NCI-H345 (cell line): ENCODE measurements at places on chromosomes 11 and 22.

- no peak for DNase-seq
Observed at GRCh38 chr11:12494699-12495098, 117.3 kb downstream of the PARVA start.

DNA sequence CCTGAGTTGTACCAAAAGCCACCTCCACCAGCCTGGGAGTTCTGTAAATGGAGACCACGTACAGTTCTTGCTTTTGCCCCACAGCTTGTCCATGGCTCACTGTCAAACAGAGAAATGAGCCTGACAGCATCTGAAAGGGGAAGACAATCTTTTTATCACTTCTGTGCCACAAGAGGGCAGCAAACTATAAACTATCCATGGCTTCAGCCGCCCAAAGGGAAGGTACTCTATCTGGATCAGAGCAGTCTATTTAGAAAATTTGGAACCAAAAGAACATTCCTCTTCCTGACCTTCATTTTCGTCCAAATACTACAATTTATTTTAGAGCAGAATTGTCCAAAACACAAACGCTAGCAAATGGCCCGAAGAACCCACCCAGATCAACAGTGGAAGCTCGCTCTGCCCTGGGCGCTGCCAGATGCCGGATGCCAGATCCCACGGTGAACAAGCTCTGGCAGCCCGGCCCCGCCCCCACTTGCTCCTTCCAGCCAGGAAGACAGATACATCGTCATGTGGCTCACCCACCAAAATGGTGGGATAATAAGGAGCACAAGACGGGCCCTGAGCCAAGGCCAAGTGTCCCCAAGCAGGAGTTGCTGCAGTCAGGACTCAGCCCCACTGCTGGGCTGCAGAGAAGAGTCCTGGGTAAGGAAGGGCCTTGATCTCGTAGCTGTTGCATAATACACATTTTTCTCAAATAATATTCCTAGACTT, 23.9 kb upstream of the SCGB1A1 start:
- DNase-seq, result peak; percentile 66

DNA sequence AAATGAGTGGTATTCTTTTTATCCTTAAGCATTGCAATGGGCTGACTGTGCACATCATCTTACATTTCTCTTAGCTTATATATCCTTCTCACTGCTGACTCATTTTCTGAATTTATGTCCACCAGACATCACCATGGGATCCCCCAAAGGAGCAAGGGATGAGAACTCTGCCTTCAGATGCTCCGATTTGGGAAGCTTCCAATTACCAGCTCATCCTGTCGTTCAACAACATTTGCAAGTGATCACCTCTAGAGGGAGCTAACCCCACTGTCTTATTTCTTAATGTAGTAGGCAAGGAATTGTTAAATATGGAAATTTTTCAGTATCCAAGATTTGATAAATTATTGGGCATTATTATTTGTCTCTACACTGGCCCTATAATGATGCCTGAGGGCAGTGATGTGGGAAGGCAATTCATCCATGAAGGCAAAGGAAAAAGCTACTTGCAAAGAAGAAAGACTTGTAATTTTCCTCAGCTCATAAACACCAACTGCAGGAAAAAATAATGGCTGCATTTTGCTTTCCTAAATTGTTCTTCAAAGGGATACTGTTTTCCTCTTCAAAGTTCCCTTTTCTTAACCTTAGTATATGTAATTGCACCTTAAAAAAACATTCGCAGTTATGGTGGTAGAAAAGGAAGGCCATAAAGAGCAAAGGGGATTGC, 102.4 kb upstream of the FSHB start:
- no peak for DNase-seq

DNA sequence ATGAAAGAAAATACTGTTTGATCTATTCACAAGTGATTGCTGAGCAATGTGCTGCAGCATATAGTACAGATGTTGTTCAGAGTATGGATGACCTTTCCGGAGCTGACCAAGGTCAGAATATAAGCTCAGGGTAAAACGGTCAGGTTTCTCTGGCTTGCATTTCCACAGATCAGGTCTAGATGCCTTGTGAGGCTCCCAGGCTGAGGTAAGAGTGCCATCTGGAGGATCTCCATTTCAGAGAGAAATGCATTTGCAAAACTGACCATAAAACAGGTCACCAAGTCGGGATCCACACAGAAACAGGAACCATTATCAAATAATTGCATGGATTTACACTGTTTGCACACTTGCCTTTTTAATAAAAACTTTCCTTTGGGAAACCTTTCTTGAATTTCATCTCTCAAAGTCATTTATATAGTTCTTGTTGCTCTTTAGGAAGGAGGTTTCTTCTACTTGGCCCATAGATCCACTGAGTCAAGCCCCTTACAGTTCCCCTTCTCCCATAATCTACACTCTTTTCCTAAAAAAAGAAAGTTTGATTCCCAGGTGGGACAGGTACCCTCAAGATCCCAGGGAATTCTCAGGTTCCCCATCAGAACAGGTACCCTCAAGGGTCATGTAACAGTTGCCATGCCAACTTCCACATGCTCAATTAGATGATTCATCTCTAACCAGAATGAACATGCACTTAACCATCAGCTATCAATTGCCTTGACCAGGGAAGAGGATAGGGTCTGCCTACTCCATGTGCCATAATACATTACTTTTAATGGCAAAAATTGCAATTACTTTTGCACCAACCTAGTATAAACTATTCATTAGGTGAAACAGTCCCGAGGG, 25.0 kb upstream of the TMPRSS5 start:
- DNase-seq, result peak; percentile 62

DNA sequence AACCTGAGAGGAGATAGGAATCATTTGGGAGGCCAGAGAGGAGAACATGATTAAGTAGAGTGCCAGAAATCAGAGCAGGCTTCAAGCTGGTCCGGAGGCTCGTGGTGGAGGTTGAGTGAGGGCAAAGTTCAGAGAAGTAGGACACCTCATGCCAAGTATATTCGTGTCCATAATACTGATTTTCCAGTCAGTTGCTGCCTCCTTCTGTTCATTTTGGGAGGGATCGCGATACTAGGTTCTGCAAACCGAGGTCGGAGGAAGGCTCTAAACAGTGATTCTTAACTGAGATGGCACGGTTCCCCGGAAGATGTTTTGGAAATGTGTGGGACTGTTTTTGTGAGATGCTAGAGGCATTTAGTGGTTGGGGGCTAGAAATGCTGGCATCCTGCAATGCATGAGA, 13.6 kb upstream of the CD3E start:
- no peak for DNase-seq

DNA sequence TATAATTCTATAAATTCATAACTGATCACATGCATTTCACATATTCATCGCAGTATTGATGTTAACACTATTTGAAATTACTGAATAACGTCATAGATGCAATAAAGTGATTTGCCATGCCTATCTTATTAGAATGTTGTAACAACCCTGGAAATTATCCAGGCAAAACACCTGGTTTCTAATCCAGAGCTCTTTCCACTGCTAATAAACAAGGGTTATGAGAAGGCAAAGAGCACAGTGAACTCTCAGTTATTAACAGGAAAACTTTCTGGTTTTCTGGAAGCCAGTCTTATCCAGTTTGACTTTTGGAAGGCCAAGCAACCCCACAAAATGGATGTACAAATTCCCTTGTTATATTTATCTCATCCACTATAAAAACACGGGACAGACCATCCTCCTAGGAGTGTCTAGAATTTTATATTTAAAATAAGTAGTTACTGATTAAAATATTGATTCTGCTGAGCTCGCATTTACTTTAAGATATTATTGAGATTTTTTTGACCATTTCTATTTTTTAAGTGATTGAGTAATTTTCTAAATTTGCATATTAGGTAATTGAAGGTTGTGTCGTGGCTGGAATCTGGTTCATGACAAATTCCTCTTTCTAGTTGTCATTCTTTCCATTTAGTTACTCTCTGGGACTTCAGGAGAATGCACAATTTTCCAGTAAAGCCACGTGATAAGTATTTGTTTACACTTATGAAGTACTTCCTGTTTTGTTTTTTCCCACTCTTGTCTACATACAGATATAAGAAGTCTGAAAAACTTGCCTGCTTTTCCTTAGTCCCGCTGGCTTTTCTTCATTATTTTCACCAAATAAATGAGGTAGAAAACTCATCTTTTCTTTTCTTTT, 47.9 kb downstream of the DCUN1D5 start:
- DNase-seq, result no peak

- DNase-seq, result no peak
Observed at GRCh38 chr11:61846362-61847020, 18.4 kb downstream of the FADS2 start.
